Heart left ventricle (tissue), 16 donors: ENCODE measurements at places on chromosomes 7 and 10. TPM values are rescaled to one million over a fixed set of nuclear protein-coding genes. Genes with fewer than 3 reads are reported as not detected.

LIPF gene
- not detected for total RNA-seq

SPDYE6 gene
- not detected for total RNA-seq

CDNF gene
- 2.6 TPM for total RNA-seq

SPDYE3 gene
- total RNA-seq = not detected

FFAR4 gene
- total RNA-seq = 1.7 TPM

TFR2 gene
- 0.43 TPM for total RNA-seq

EBLN1 gene
- not detected for total RNA-seq

FHIP2A gene
- total RNA-seq = 31.3 TPM

CALML3 gene
- total RNA-seq = not detected

TEX47 gene
- not detected for total RNA-seq
